Germinal center (tissue), 1 donor: ENCODE measurements at places on chromosomes 11 and 22.

DNA sequence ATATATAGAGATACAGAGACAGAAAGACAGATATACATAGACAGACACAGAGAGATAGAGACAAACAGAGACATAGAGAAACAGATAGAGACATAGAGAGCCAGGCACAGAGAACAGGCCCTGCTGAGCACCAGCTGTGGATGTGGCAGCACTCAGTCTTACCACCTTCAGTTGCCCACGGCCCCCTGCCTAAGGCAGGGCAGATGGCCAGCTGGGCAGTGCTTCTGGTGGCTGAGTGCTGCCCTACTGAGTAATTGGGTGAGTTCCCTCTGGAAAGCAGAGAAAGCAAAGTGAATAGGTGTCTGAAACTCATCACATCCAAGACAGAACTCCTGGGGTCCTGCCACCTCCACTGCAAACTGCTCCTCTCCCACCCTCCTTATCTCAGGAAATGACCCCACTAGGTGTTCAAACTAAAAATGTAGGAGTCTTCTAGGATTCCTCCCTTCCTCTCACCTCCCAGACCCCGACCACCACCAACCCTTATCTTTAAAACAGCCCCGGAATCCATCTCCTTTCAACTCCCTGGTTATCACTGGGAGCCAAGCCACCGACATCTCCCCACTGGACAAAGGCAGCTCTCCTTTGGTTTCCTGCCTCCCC lies 27.2 kb downstream of the SYN3 start:
- DNase-seq, result no peak

DNA sequence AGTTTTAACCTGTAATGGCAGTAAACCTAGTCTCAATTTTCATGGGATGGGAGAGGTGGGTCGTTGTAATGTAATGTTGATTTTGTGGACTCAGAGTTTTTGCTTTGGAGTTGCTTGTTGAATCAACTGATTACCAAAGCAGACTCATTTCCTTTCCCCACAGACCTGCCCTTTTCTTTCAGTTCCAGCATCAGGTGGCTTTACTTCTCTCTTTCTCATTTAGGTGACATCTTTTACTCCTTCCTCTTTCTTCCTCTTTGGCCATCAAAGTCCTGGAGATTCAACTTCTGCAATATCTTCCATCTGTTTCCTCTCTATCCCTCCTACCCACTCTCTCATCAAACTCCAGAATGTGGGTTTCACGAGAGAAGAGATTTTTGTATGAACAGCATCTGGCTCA lies 313.9 kb downstream of the TMEM135 start:
- peak; percentile 10 for DNase-seq

DNA sequence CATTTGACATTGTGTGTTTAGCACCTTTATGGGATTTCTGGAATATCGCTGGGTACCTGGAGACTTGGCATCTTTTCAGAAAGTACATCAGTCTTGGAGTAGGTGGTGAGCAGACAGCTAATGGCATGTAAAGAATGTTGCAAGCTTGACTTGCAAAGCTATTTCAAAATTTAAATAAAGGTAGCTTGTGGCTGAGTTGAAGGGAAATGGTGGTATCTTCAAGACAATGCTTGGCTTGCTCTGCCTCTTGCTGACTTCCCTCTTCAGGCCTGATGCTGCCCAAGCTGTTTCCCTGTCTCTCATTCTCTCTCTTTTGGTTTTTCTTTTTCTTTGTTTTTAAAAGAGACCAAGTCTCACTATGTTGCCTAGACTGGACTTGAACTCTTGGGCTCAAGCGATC lies 13.2 kb downstream of the ZNRF3 start:
- DNase-seq, result no peak

DNA sequence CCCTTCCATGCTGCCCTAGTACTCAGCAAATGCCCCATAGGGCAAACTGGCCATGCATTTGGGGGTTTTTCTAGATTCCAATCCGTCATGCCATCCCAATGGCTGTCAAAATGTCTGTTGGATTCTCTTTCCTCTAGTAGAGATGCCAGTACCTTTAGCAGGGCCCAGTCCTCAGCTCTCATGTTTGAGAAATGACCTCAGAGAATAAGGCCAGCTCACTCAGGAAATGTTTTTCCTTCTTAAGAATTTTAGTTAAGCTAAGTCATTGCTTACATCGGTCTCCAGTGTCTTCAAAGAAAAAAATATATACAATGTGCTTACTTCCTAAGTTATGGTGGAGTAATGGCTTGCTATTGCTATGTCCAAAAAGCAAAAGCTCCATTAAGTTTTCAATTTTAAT lies 14.1 kb upstream of the ALKBH3 start:
- DNase-seq, result no peak

DNA sequence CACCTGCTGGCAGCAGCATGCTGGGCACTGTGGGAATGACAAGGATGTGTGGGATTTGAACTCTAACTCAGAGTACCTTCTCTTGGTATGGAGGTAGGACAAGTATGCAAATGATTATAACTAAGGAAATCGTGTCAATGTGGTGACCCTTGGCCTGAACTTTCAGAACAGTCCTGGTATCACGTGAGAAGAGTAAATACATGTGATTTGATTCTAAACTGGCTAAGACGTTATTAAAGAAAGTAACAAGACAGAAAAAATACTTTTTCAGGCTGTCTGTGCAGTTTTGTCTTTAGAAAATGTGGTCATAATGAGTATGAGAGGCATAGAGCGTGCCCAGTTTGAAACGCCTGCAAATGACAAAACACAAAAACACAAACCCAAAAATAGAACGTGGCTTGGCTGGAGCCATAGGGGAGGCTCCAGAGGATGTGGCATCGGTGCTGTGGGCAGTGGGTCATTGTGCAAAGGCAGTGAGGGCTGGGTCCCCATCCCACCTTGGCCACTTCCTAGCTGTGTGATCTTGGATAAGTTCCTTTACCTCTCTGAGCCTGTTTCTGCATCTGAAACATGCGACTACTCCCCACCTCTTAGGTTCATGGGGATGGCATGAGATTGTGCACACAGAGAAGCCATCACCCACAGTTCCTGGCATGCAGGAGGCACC lies 18.4 kb upstream of the IL2RB start:
- no peak for DNase-seq

GRCh38 chr11:33931067-33931466 lies 39.2 kb upstream of the LMO2 start:
- no peak for DNase-seq

DNA sequence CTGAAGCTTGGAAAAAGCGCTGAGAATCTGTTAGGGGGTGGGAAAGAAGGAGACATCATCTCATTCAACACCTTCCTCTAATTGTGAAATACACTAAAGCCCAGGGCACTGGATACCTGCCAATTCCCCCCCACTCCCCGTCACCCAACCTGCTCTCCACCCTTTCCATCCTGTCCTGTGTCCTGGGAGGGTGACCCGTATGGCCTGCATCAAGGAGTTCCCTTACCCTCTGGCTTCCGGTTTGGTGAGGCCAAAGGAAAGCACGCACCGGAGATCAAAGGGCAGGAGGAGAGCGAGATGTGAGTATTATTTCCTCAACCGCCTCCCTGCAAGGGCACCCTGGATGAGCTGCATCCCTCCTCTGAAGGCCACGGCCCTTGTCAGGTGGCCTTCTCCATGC lies 65.0 kb upstream of the PTPRJ start:
- no peak for DNase-seq
